Activated T-cell treated with anti-CD3 and anti-CD28 coated beads, Interleukin-2, amount 50 U/mL, for 72 hours (primary cell): ENCODE measurements at places on chromosomes 7 and 10. TPM values are rescaled to one million over a fixed set of nuclear protein-coding genes. Genes with fewer than 3 reads are reported as not detected.

DNA sequence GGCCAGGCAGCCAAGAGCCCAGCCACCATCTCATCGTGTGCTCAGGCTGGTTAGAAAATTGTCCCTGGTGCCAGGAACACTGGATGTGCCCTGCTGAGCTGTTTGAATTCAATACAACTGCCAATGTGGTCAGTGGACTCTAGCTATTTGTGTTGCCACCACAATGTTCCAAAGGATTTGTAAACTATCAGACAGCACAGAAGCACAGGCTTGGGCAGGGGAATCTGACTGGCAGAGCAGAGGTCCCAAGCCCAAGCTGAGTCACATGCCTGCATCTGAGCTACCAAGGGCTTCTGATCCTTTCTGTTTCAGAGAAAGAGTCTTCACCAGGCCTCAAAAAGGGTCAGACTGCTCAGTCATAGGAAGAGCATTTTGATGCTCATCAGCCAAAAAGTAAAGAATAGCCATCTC, 232.1 kb upstream of the SEMA3C start:
- no peak for DNase-seq

GRCh38 chr10:70461397-70462348, 16.9 kb upstream of the PALD1 start:
- peak; percentile 45 for DNase-seq

DNA sequence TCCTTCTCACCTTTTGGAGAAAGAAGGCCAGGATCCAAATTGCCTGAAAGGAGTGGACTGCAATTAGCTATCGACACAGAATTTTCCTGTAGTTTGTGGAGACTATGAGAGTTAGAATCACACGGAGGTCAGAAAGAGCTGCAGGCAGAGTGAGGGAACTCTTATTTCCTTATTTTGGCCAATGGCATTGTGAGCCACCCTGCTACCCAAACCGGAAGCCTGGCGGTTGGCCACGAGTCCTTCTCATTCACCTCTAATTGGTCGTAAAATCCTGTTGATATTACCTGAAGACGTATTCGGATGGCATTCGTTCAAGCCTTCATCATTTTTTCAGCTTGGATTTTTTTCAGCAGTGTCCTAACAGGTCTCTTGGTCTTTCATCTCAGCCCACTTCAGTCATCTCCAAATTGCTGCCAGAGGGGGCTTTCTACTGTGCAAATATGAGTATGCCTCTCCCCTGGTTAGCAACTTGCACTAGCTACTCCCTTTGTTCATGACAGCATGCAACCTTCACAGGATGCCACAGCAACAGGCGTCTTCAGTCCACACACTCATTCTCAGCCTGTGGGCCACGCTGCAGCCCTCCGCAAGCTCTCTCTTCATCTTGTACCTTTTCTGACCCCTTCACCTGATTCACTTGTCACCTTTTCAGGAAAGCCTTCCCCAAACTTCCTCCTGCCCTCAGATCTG, 66.9 kb downstream of the GATA3 start:
- no peak for DNase-seq

DNA sequence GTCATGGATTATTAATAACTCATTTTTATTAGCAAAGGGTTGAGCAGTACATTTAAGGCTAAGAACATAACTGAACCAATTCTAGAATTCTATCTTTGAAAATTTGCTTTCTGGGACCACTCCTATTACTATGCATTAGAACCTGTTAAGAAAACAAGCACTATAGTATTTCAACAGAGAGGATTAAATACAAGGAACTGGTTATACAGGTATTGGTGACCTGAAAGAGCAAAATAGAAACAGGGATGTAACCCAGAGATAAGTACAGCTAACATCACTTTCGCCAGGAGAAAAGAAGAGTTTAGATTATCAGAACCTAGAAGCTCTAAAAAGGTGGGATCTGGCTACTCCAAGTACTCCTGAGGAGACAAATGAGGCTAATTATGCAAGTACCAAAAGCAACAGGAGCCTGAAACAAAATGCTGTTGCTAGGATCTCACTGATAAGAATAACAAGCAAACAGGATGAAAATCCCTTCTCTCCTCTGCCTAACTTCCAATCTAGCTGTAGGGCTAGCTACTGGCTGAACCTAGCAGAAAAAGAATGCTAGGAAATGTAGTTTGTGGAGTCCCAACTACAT, 32.1 kb upstream of the ELAPOR2 start:
- DNase-seq: no peak

DNA sequence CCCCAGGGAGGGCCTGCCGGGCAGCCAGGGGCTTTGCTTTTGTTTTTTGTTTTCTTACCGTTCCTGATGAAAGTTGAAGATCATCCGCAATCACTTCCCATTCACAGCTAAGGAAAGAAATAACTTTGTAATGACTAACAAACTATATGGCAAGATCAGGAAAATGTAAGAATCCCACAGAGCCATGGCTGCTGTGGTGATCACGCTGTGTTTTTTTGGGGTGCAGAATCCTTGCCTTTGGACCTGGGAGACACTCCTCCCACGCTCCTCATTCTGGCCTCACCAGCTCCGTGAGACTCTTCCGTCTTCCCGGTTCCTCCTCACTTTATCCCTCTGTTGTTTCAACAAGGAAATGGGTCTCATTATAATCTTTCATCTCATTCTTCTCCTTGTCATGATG, 443.0 kb upstream of the MGMT start:
- no peak for DNase-seq

DNA sequence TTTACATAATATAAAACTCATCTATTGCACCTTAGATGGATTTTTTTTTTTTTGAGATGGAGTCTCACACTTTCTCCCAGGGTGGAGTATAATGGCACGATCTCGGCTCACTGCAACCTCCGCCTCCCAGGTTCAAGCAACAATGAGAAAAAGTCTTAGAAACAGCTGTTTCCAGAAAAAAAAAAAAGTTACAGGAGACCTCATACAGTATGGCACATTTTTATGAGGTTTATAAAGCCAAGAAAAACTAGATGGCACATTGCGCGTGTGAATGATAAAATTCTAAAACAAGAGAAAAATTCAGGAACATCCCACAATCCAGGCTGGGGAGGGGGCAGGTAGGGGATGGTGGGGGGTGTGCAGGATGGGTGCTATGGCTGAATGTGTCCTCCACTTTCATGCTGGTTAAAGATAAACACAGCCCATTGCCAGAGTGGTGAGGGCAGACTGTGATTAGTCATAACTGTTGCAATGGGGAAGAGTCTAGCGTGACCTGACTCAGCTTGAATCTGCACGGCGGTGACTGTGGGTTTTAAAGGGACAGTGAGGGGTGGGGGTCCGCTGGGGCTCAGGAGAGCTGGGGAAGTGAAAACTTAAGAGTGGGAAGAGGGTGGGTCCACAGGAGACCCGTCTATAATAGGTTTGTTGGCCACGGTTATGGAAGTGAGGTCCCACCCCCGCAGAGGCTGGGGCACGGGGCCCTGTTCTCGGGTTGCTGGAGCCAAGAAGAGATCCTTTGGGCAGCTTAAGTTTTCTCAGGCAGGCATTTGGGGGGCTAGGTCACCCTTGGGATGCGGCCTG, 11.9 kb upstream of the LRRC27 start:
- peak; percentile 70 for DNase-seq

- no peak for DNase-seq
Observed at GRCh38 chr10:82768040-82768439, 893.0 kb downstream of the NRG3 start.

DNA sequence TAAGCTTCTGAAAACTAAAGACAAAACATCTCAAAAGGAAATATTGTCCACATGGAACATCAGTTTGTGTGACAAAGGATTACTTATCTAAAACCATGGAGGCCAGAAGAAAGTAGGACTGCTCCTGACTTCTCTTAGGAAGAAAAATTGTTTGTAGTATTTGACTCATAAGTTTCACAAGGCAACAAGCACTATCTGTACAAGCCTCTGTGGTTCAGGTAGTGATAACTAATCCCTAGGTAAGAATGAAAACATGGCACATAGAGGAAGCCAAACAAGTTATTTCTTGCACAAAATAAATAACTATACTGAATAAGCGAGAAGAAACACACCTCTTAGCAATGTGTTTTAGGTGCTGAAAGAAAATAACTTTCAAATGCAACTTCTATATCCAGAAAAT, 30.3 kb downstream of the TFPI2 start:
- no peak for DNase-seq

GRCh38 chr10:3655528-3655927, 129.5 kb downstream of the KLF6 start:
- no peak for DNase-seq

The INMT gene
- total RNA-seq: not detected

The ANXA8 gene
- not detected for total RNA-seq

The MCM10 gene
- total RNA-seq: 53.2 TPM

The H2BK1 gene
- total RNA-seq: 3.4 TPM

The XRCC2 gene
- 16.6 TPM for total RNA-seq

The POU6F2 gene
- total RNA-seq: 0.16 TPM

The PON2 gene
- 4.4 TPM for total RNA-seq

The MYO1G gene
- 606 TPM for total RNA-seq
